ENCODE measurements at places on chromosomes 7 and 10.

DNA sequence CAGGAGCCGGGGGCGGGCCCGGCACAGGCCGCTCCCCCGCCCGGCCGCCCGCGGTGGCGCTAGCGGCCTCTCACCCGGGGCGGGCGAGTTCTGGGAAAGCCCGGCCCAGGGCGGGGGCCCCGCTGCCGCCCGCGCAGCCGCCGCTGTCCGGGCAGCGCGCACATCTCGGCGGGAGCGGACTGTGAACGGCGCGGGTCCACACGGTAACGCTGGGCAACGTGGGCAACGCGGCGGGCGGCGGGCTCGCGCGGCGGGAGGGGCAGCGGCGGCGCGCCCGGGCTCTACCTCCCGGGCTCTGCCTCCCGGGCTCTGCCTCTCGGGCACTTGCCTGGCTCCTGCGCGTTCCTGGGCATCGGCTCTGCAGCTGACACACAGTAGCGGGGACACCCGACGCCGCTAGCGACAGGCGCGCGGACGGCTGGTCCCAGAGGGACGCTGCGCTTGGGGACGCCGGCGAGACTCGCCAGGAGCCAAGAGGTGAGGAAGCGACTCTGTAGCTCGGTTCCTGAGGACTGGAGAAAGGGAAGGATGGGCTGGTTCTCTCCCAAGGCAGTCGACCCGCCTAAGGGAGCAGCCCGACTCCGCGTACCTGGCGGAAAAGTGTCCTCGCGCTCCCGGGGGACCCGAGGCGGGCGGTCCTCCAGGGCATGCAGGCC lies at the start of gene PLCE1:
Gene PLCE1, plus strand, starts transcription at position 150 of the 656 bp plus-strand sequence. CDS start 37,116 bp downstream, outside the sequence.
- peak; percentile 5 for DNase-seq

- DNase-seq = no peak
These were observed 83.9 kb downstream of the CHN2 start for GRCh38 chr7:29278337-29279069.

GRCh38 chr7:105387508-105388355 lies 989 bp downstream of the SRPK2 start:
- DNase-seq = peak; percentile 49

DNA sequence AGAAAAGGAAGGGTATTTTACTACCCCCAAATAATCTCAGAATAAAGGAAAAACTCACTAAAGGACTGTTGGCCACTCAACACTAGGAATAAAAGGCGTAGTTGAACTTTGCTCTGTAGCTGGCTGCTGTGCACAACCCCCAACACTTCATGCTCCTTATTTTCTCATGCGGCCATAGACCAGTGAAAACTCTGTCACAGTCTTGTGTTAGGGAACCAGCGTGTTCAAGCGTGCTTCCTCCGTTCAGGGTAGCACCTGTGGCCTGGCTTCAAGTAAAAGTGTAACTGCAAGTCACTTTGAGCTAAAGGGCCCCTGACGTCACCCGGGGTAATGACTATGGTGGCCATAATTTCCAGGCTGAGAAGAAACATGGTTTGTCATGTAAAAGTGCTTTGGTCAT lies 27.0 kb downstream of the BLNK start:
- no peak for DNase-seq

GRCh38 chr10:1571587-1572237 lies 165.6 kb downstream of the ADARB2 start:
- DNase-seq = no peak

- no peak for DNase-seq
These were observed 55.8 kb downstream of the PIK3AP1 start for GRCh38 chr10:96664563-96664962.

DNA sequence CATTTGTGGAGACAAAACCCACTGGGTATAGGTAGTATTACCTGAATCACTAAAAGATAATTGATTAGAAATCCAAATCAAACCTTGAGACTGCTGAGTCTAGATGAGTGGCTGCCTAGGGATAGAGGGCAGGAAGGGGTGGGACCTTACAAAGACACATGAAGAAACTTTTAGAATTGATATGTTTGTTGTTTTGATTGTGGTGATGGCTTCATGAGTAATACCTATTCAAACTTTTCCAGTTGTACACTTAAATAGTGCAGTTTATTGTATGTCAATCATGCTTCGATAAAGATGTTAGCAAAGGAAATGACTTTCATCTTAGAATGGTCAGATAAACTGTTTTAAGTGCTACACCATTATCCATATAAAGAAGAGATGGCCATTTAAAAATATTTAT lies 188.7 kb upstream of the KAT6B start:
- DNase-seq = no peak

DNA sequence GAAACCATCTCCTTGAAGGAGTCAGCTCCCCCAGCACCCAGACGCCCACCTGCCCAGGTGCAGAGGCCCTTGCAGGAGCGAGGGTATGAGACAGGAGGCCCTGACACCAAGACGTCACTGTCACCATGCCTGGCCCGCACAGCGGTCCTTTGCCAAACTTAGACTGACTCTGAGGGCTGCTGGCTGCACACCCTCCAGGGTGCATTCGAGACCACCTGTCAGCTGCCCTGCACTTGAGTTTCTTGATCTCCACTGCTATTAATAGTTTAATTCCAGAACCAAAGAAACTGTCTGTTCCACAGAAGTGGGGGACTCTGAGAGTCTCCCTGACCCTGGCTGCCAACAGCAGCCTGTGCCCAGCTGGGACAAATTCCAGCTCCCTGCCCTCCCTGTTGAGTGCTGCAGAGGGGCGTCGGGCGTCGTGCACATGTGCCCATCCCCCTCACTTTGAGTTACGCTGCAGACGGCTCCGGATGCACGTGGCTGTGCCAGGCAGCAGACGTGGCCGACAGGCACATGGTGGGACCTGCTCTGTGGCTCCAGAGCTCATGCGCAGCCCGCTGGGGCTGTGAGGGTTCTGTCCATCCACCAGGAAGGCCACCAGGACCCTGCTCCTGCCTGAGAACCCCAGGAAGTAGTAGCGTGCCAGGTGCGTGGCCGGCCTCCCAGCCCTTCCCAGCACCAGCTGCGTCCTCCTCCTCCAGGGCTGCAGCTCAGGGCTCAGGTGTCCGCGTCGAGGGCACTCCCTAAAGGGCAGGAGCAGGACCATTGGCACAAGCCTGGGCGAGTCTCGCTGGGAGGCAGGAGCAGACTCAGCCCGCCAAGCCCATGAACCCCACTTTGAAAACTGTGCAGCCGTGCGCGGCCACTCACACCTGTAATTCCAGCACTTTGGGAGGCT lies 24.8 kb downstream of the ELFN1 start:
- DNase-seq = no peak

- no peak for DNase-seq
These were observed 21.3 kb upstream of the ZNF467 start for GRCh38 chr7:149794661-149795060.

DNA sequence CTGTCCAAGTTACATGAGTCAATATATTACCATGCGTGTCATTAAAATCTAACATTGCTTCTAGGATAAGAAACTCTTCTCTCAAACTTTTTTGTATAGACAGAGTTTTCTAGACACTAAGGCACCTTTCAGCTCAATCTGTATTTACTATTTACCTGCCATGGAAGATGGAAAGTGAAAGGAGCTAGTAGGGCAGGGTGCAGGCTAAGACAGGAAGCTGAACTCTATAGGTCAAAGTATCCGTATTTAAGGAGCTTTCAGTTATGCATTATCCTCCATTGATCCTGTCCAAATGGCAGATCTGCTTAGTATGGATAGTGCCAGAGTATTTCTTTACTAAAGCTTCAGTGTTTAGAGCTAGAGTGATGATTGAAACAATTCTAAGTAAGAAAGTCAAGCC lies 612.8 kb downstream of the IPMK start:
- no peak for DNase-seq

DNA sequence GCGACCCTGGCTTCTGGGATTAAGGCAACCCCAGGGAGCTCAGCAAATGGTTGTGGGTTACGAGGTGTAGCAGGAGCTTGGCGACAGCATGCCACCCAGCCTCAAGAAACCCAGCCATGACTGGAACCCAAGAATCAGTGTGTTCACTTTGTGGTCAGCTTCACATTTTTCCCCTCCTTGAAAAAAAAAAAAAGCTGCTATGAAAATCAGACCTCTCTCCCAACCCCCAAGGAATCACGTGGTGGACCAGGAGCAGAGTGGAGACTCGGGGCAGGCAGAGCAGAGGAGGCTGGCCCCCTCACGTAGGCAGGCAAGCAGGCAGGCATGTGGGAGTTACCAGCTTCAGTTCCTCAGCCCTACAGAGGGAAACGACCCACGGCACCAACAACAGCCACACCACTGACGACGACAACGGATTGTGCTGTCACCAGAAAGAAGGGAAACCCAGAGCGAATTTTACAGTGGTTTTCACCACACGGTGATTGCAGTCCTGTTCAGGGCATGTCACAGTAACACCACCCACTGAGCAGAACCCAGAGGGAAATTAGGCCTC lies 203.4 kb downstream of the SLC25A13 start:
- no peak for DNase-seq

All from T-helper 2 cell (primary cell).